ENCODE measurements at places on chromosomes 6 and 20.

GRCh38 chr6:48826901-48827701 is 636.0 kb downstream of the MMUT start:
- no peak for DNase-seq

DNA sequence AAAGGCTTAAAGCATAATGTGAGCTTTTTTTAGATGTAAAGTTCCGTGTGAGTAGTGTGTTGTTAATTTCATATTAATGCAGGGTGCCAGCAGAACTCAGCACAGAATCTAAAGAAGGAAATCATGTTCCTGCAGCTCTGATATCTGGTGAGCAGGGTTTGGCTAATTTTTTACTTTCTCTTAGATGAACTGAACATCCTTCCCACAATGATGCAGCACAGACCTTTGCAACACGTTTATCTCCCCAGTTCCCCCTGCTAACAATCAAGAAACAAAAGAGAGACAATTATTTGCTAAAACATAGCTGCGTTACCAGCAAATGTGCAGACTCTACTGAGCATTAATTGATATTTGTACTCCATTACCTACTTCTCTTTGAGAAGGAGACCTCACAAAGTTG is 39.1 kb upstream of the ATXN1 start:
- DNase-seq, result no peak

DNA sequence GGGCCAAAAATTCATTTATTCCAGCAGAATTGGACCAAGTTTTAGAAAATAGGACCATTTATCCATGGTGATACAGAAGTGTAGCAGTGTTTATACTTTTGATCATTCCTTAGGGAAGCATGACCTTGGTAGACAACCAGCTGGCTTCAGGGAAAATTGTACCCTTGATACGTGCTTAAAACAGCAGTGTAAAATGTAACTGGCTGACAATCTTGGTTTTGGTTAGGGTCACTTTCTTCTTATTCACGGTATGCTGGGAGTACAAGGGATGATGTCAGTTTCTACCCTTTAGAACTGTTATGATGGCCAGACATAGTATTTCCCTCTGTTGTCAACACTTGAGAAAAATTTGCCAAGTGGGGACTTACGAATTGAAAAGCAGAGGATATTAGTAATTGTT is 157.1 kb downstream of the BCKDHB start:
- DNase-seq, result no peak

- no peak for DNase-seq
Measured at GRCh38 chr6:18240230-18240629, 24.1 kb downstream of the DEK start.

- no peak for DNase-seq
Measured at GRCh38 chr6:125947615-125948014, 9.0 kb upstream of the HINT3 start.

- DNase-seq, result no peak
Measured at GRCh38 chr6:161186173-161186769, 87.6 kb downstream of the AGPAT4 start.

- DNase-seq, result no peak
Measured at GRCh38 chr6:114453737-114454276, 111.0 kb upstream of the HS3ST5 start.
